IMR-90 (cell line): ENCODE measurements at places on chromosomes 2 and 18. TPM values are rescaled to one million over a fixed set of nuclear protein-coding genes. Genes with fewer than 3 reads are reported as not detected.

DNA sequence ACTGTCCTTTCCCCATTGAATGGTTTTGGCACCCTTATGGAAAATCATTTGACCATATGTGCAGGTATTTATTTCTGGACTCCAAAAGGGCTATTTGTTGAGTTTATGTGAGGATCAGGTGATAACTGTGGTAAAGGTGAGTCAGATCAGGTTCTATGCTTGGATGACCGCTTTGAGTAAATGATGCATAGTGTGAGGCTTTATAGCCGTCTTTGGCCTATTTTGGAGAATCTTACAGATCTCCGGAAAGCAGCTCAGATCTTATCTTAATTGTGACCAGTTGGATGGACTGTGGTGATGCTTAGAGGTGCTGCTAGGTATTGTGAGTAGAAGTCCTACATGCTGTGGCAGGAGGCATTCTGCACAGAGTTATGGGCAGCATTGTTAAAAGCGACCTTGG lies 126.2 kb downstream of the METTL8 start:
- no peaks in the 10 kb centered on the region for H3K36me3 ChIP-seq
- no peak overlapping the region for H3K4me3 ChIP-seq

DNA sequence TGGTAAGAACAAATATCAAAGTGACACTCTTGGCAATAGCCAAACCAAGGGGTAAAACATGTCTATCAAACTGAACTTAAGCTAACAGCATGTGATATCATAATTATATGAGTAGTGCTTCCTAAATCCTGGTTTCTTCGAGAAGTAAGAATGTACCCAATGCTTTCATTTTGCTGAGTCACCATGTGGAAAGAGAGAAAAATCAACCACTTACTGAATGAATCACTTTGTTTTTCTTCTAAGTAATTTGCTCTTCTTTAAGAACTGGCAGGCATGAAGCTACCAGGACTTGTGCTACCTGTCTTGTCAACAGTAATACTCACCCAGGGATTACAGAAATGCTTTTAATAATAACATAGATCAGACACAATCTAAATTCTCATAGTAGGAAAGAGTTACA lies 19.0 kb upstream of the DUSP19 start:
- no peaks in the 10 kb centered on the region for H3K27me3 ChIP-seq
- no peak overlapping the region for H3K4me3 ChIP-seq
- H3K36me3 ChIP-seq: no peaks in the 10 kb centered on the region

DNA sequence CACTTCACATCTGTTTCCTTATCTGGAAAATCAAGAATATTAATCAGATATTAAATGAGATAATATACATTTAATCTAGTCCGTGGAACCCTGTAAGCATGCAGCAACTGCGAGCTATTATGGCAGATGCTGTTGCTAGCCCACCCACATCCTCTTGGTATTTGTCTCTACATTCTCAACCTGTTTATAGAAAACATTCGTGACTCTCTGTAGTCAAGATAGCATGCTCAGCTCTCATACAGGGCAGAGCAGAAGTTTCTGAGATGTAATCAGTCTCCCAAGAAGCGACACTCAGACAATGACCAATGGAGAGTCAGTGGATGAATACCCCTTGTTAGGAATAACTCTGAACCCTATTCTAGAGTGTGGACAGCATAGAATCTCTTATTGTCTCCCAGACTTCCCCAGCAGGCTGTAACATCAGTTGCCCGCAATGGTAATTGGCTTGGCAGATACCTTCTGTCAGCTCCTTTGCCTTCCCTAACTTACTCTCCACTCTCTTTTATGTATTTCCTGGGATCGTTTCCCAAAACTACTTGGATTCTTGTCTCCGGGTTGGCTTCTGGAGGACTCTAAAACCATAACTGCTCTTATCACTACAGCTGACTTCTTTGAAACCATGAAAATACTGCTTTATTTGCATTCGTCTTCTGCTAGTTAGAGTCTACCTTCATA lies 400.7 kb upstream of the TNP1 start:
- H3K36me3 ChIP-seq: no peaks in the 10 kb centered on the region; the same call in 1 of the 2 replicates
- H3K4me1 ChIP-seq: peaks cover 10% of the 10 kb centered on the region
- H3K27me3 ChIP-seq: no peaks in the 10 kb centered on the region
- no peak overlapping the region for H3K27ac ChIP-seq

DNA sequence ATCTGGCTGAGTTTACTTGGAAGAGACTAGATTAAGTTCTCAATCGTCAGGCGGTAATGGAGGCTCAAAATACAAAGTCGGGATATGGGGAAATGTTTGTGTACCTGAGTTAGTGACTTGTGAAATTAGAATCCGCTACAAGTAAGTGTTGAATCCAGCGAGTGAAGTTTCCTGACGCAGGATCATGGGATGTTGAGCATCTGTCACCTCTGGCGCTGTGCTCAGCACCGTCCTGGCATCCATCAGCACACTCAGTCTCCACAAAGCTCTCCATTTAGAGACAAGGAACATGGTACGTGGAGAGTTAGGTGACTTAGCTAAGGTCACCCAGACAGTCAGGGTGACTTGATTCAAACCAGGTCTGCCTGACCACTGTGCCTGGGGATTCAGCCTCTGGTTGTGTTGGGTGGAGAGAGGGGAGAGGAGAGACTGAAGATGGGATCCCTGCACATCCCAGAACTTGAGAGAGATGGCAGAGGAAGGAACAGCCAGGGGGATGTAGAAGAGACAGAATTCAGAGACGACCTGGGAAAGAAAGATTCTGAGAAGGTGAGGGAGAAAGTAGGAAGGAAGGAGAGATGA lies 251.2 kb downstream of the ACKR3 start:
- H3K4me3 ChIP-seq: no peak overlapping the region
- no peak overlapping the region for H3K27ac ChIP-seq
- H3K36me3 ChIP-seq: no peaks in the 10 kb centered on the region
- no peaks in the 10 kb centered on the region for H3K4me1 ChIP-seq
- DNase-seq: no peak

- no peak overlapping the region; the same call in 1 of the 2 replicates for H3K4me3 ChIP-seq
- H3K36me3 ChIP-seq: peaks cover 3% of the 10 kb centered on the region; the same call in 1 of the 2 replicates
- no peaks in the 10 kb centered on the region for H3K27me3 ChIP-seq
- peaks cover 21% of the 10 kb centered on the region for H3K4me1 ChIP-seq
- peak overlapping the region; percentile 78 for H3K27ac ChIP-seq
Observed at GRCh38 chr2:39469807-39470206, 32.7 kb upstream of the MAP4K3 start.

- no peak overlapping the region for H3K4me3 ChIP-seq
- peak overlapping the region; percentile 89; the same call in 1 of the 2 replicates for H3K27ac ChIP-seq
- no peaks in the 10 kb centered on the region for H3K27me3 ChIP-seq
- peak; percentile 48 for DNase-seq
- H3K36me3 ChIP-seq: 0 out of 2 replicates have a peak, but pooled peaks cover 2% of the 10 kb centered on the region
Observed at GRCh38 chr2:205495819-205496218, 186.5 kb upstream of the NRP2 start.

- no peak overlapping the region for H3K27ac ChIP-seq
- H3K4me3 ChIP-seq: no peak overlapping the region
- no peaks in the 10 kb centered on the region for H3K27me3 ChIP-seq
- DNase-seq: no peak
Observed at GRCh38 chr18:78407466-78407844, 572.2 kb upstream of the SALL3 start.

DNA sequence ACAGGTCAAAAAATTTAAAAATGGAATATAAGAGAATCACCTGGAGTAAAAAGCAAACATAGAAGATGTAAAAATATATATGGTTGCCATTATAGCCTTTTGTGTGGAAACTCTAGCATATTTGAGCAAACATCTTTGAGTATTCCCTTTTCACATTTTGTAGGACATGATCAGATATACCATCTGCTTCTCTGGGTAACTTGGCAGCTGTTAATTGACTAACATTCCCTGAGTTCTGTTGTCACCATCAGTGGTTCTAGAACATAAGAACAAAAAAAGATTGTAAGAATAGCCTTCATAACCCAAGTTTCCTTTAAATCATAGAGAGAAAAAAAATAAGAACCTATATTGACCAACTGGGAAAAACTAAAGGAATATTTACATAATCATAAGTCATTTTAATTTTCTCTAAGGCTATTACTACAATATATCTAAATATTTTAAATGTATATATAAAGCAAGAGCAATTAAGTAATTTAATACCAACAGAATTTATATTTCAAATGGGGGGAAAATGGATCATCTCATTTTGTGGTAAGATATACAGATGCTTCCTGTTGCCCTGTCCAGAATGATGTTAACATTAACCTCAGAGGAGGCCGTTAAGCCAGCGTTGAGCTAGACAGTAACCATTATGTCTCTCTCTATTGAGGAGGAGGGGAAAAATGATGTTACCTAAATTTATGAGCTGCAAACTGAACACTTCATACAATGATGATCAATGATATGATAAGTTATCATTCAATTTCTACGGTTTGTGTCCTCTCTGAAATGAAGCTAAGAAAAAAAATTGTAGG lies 9.8 kb upstream of the INO80D start:
- H3K4me3 ChIP-seq: no peak overlapping the region
- no peaks in the 10 kb centered on the region for H3K4me1 ChIP-seq
- H3K27ac ChIP-seq: no peak overlapping the region
- H3K36me3 ChIP-seq: no peaks in the 10 kb centered on the region; the same call in 1 of the 2 replicates
- H3K27me3 ChIP-seq: no peaks in the 10 kb centered on the region

DNA sequence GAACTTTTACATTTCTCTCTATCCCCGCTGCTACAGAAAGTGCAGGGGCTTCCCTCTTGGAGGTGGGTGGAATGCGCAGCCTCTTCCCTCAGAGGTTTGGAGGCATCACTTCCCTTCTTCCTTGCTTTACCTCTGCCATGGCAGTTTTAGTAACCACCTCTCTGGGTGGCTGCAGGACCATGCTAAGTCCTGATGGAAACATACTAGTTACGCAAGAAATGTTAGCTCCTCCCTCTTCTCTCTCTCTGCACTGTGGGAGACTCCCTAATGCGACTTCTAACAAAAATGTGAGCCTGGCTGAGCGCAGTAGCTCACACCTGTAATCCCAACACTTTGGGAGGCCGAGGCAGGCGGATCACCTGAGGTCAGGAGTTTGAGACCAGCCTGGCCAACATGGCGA lies 116.8 kb upstream of the RAB6C start:
- DNase-seq: no peak
- H3K27ac ChIP-seq: no peak overlapping the region
- no peaks in the 10 kb centered on the region for H3K27me3 ChIP-seq
- no peak overlapping the region for H3K4me3 ChIP-seq
- no peaks in the 10 kb centered on the region for H3K36me3 ChIP-seq
- H3K4me1 ChIP-seq: no peaks in the 10 kb centered on the region

DNA sequence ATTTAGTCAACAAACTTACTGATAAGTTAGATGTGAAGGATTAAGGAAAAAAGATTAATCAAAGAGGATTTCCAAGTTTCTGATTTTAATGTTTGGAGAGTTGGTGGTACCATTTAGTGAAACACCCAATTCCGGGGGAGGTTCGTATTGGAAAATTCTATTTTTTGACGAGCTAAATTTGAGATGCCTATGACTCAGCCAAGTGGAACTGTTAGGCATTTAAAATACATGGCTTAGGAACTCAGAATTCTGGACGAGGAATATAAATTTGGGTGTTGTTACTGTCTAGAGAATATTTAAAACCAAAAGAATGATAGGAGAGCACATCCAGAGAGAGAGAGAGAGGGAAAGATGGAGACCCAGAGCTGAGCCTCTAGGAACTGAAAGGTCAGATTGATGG lies 103.6 kb downstream of the TMX3 start:
- H3K4me1 ChIP-seq: no peaks in the 10 kb centered on the region
- H3K27ac ChIP-seq: no peak overlapping the region
- no peaks in the 10 kb centered on the region for H3K27me3 ChIP-seq
- no peak overlapping the region for H3K4me3 ChIP-seq
- no peaks in the 10 kb centered on the region for H3K36me3 ChIP-seq

DNA sequence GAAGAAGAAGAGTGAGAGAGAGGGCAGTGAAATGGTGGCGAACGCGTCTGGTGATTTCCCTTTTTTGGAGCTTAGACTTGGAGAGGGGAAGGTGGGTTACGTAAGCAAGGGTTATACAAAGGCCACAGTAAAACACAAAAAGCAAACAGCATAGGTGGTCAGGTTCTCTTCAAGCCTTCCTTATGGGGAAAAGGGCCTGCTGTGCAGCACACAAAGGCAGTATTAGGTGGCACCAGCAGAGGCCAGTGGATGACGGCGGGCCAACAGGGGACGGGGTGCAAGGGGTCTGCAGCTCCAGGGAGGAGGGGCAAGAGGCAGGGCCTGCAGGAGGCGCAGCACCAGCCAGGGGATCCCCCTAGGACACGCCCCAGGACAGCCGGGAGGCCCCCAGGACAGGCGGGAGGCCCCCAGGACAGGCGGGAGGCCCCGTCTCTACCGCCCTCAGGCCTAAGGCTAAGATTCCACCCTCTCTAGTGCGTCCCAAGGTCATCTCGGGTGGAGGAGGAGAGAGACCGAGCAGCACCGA lies 32.6 kb upstream of the NPC1 start:
- H3K36me3 ChIP-seq: no peaks in the 10 kb centered on the region
- peaks cover 6% of the 10 kb centered on the region for H3K4me1 ChIP-seq
- H3K27me3 ChIP-seq: peaks cover 23% of the 10 kb centered on the region
- H3K27ac ChIP-seq: no peak overlapping the region
- peak overlapping the region; percentile 48 for H3K4me3 ChIP-seq

- H3K36me3 ChIP-seq: peaks cover 8% of the 10 kb centered on the region
- no peaks in the 10 kb centered on the region for H3K27me3 ChIP-seq
- DNase-seq: no peak
Observed at GRCh38 chr2:15492773-15493325, 68.3 kb downstream of the NBAS start.

- DNase-seq: no peak
- no peaks in the 10 kb centered on the region for H3K27me3 ChIP-seq
- no peaks in the 10 kb centered on the region for H3K4me1 ChIP-seq
- no peak overlapping the region for H3K4me3 ChIP-seq
- no peaks in the 10 kb centered on the region for H3K36me3 ChIP-seq
Observed at GRCh38 chr18:77405096-77405495, 155.4 kb downstream of the GALR1 start.

GRCh38 chr18:50707855-50708469 lies 111.9 kb downstream of the MRO start:
- no peaks in the 10 kb centered on the region for H3K27me3 ChIP-seq
- no peaks in the 10 kb centered on the region for H3K36me3 ChIP-seq
- peak; percentile 14 for DNase-seq
- no peak overlapping the region for H3K27ac ChIP-seq

- peaks cover 4% of the 10 kb centered on the region for H3K27me3 ChIP-seq
- H3K4me1 ChIP-seq: 0 out of 2 replicates have a peak, but pooled peaks cover 3% of the 10 kb centered on the region
- H3K4me3 ChIP-seq: no peak overlapping the region
- no peak overlapping the region for H3K27ac ChIP-seq
- peak; percentile 39 for DNase-seq
- H3K36me3 ChIP-seq: no peaks in the 10 kb centered on the region
Observed at GRCh38 chr2:86368161-86368824, 30.9 kb upstream of the REEP1 start.

Gene EDAR
- not detected in 2 replicates for total RNA-seq

Gene ASPRV1
- total RNA-seq: 0.18 and 0.28 TPM in 2 replicates

Gene DTNA
- 7.5 and 9.5 TPM in 2 replicates for total RNA-seq

Gene IL1RL1
- under 0.01 TPM in 2 replicates for total RNA-seq

Gene ADAM23
- total RNA-seq: 2.9 and 3.9 TPM in 2 replicates

Gene LIMS3
- 4.4 and 12.7 TPM in 2 replicates for total RNA-seq

Gene MDH1B
- 0.54 and 0.56 TPM in 2 replicates for total RNA-seq

Gene SYT4
- not detected in 2 replicates for total RNA-seq
